ENCODE measurements at places on chromosomes 7 and 10.

DNA sequence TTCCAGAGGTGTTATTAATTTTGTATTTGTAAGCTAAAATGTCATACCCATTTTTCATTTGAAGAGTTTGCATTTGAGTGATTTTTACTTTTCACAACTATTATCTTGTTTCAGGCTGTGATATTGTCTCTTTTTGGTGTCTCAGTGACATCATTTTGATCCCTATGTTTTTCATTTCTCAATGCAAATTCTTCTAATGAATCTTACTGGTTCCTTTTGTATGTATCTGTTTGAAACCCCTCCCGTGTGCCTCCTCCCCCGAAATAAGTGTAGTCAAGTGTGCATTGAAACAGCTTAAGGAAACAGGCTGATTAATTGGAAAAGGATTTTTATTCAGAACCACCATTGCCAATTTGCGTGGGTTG, 77.8 kb downstream of the SHH start:
- DNase-seq, result no peak

- no peak for DNase-seq
These were observed 29.5 kb downstream of the SLC26A4 start for GRCh38 chr7:107690084-107690483.

DNA sequence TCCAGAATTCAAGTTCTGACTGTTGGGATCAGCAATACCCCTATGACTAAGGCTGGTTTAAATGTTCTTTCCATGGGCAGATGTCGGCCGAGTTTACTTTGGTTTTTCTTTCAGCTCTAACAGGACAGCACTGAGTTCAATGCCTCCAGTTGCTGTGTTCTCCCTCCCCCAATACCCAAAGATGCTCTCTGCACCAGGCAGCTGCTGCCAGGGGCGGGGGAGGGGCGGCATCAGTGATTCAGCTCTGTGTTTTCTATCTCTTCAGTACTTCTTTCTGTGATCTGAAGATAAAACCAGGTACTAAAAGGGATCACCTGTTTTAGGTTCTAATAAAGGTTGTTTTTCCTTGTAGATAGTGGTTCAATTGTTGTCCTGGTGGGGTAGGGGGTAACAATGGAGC, 576.7 kb upstream of the POT1 start:
- DNase-seq, result no peak

GRCh38 chr10:21194510-21194993, 297.4 kb upstream of the NEBL start:
- no peak for DNase-seq

GRCh38 chr7:50531401-50531911, 33.7 kb downstream of the DDC start:
- no peak for DNase-seq

GRCh38 chr7:36875794-36876193, 151.5 kb upstream of the AOAH start:
- no peak for DNase-seq

DNA sequence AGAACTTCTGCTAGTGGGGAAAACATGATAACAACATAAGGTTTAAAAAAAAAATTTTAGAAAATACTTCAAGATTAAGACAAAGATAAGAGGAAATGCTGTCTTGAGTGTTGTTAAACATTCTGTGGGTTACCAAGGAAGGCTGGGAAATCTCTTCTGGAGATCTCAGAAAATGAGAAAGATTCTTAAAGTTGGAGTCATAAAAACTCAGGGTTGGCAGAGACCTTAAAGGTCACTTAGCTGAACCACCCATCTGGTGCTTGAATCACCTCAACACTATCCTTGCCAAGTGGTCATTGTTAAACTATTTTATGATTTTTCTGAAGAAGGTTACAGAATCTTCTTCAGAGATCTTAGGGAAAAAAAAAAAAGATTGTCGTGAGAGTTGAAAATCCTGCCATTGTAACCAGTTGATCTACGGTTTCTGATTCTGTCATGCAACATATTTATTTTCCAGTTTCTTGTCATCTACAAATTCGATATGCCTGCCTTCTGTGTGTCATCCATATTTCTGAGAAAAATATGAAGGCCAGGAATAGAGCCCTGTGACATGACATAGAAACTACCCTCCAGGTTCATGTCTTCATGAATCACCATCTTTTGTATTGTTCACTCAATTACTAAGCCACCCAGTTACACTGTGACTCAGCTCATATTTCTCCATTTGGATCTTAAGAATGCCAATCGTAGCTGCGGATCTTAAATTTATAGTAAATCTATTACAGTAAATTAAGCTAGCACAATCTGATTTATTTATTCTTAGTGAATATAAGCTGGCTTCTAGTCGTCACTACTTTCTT, 179.2 kb downstream of the ST7 start:
- DNase-seq, result no peak

GRCh38 chr10:43077421-43078171, 727 bp downstream of the RET start:
- DNase-seq, result no peak

GRCh38 chr7:3133811-3134385, 90.2 kb upstream of the CARD11 start:
- DNase-seq, result no peak

DNA sequence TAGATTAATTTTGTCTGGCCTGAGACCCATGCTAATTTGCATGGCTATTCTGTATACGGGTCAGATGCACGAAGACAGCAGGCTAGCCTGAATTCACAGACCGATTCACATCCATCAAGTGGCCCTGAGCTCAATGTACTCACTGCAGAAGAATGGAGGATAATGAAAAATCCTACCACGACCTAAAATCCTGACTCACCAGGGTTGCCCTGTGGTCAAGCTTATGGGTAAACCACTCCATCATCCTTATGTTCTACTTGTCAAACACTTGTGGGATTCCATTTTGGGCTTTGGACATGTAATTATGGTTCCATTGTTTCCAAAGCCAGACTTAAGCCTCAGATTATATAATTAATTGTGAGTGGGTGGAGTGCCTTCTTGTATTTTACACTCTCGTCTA, 110.4 kb upstream of the ZNF438 start:
- no peak for DNase-seq

GRCh38 chr7:74657692-74658177, at the start of gene GTF2I:
Gene GTF2I (plus strand): TSS chr7:74657718. CDS start chr7:74689129, 31,411 bp downstream.
- DNase-seq, result peak; percentile 94

- peak; percentile 49 for DNase-seq
These were observed 261.9 kb downstream of the PTPRN2 start for GRCh38 chr7:158325530-158326381.

DNA sequence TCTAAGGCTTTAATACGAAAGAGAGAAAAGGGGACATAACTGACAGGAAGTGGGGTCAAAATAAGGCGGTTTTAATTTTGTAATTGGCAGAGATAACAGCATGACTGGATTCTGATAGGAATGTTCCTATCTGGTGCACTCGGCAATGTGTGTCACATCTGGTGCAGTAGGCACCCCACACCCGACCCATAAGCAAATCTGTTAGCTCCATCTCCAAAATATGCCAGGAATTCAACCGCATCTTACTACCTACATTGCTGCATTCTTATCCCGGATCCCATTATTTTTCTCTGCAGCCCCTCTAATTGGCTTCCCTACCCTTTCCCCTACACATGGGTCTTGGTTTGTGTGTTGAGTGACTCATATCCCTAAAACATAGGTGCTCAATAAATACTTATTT, 19.1 kb upstream of the GALNT11 start:
- DNase-seq, result no peak

- DNase-seq, result no peak
These were observed 15.5 kb upstream of the PHYH start for GRCh38 chr10:13315361-13315760.

GRCh38 chr7:154287356-154287755, 235.2 kb downstream of the DPP6 start:
- DNase-seq, result peak; percentile 51

All from spleen (tissue), 13 donors.